Stimulated activated CD8-positive, alpha-beta memory T cell treated with anti-CD3 and anti-CD28 coated beads, Interleukin-4, amount 100 ng/mL, for 4 hours (primary cell): ENCODE measurements at places on chromosomes 1 and 21.

- DNase-seq: no peak
Observed at GRCh38 chr1:15866721-15867201, 19.3 kb downstream of the SPEN start.

DNA sequence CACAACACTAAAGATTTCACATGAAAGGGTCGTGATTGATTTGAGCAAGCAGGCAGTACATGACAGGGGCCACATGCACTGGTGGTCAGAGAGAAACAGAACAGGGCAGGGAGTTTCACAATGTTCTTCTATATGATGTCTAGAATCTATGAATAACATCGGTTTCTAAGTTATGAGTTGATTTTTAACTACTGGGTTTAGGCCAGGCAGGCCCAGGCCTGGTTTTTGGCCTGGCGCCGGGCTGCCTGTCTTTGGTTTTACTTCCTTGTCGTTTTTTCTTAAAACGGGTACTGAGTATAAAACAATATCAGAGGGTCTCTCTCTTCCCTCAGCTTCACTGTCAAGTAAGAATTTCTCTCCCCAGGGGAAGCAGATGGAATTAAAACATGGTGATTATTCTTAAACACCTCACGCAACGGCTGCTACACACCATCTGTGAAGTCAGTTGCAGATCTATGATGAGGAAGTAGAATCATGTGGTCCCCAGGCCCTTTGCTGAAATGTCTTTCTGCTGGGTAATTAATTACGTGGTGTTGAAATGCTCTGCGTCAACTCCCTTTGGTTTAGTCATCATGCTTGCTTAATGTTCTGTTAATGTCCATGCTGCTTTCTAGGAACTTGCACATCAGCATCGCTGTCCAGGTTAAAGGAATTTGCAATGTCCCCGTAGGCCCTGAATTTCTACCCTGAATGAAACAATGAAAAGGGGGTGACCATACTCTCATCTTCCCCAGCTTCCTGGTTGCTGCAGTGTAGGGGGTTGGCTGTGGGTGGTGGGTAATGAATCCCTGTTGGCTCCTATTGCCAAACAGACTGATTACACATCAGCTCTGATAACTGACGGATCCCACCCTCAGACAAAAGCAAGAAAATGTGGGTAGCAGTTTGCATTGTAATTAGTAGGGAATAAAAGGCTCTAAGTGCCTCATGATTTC lies 70.3 kb downstream of the SERINC2 start:
- DNase-seq: no peak

- DNase-seq: no peak
Observed at GRCh38 chr21:38067086-38067739, 151.0 kb upstream of the KCNJ6 start.

GRCh38 chr1:11072216-11072917 lies 12.5 kb upstream of the SRM start:
- DNase-seq: no peak

DNA sequence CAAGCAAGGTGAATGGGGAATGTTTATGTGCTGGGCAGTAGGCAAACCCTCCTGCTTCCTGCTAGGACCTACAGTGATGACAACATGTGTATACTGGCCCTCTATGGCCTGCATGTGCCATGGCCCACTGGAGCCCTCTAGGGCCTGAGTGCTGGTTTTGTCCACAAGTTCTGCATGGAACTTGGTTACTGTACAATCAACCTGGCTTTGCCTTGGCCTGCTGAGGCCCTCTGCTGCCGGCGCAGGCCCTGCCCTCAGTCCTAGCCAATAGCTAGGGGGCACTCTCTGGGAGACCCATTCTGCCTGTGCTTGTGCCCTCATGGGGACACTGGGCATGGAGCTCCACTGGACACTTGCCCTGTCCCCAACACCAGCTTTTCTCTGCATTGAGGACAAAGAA lies 138.6 kb upstream of the NGF start:
- no peak for DNase-seq

GRCh38 chr1:169698976-169699375 lies 12.4 kb downstream of the SELL start:
- DNase-seq: no peak
